SW480 (cell line): ENCODE measurements at places on chromosomes 1 and 21.

- DNase-seq, result no peak
Measured at GRCh38 chr1:202164271-202165037, 4.1 kb upstream of the PTPN7 start.

GRCh38 chr1:100883963-100884362 lies 10.7 kb downstream of the EXTL2 start:
- DNase-seq, result peak; percentile 14

GRCh38 chr1:51063121-51063520 lies 38.9 kb upstream of the C1orf185 start:
- DNase-seq, result peak; percentile 55

DNA sequence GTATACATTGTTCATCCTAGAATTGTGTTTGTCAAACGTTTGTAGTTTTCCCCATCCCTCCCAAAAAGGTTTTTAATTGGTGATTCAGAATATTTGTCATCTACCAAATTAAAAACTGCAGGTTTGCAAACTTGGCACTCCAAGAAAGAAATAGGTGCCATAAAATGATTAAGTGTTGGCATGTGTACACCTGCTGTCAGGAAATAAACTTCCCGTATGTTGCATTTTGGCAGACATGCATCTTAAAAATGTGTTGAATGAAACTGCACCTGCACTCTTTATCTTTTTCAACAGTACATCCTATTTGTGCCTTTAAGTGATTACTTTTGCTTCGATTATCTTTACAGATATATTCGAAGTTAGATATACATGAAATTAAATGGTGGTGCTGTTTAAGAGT lies 7.3 kb downstream of the B3GALT2 start:
- DNase-seq, result no peak

GRCh38 chr1:121417325-121417923 lies 232.6 kb downstream of the SRGAP2C start:
- DNase-seq, result no peak

DNA sequence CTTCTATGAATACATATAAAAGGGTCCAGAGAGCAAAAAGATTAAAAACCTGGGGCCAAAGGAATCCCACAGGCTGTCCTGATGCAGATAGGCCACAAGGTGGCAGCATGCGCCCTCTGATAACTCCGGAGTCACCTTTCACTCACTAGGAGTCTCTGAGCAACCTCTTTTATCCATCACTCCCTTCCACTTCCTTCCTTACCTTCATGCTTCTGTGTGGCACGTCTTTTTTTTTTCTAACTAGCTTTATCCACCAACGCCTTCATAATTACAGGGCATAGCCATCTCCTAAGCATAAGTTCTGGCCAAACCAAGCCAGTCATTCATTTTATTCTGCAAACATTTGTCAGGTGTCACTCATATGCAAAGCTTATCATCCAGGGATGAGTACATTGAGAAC lies 3.9 kb upstream of the PGLYRP4 start:
- peak; percentile 74 for DNase-seq

DNA sequence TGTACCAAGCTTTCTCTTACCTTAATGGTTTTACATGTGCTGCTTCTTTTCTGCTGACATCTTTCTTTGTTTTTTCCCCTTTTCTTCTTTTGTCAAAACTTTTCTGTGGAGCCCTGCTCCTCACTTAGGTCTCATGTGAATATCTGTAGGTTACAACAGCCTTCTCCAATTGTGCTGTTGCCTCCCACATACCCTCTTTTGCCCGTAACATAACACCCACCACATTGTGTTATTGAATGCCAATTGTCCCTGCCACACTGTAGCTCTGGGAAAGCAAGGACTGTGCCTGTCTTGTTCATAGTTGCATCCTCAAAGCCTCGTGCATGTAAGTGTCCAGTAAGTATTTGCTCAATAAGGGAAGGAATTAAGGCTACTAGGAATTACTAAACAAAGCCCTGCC lies 46.3 kb upstream of the AKT3 start:
- DNase-seq, result no peak

DNA sequence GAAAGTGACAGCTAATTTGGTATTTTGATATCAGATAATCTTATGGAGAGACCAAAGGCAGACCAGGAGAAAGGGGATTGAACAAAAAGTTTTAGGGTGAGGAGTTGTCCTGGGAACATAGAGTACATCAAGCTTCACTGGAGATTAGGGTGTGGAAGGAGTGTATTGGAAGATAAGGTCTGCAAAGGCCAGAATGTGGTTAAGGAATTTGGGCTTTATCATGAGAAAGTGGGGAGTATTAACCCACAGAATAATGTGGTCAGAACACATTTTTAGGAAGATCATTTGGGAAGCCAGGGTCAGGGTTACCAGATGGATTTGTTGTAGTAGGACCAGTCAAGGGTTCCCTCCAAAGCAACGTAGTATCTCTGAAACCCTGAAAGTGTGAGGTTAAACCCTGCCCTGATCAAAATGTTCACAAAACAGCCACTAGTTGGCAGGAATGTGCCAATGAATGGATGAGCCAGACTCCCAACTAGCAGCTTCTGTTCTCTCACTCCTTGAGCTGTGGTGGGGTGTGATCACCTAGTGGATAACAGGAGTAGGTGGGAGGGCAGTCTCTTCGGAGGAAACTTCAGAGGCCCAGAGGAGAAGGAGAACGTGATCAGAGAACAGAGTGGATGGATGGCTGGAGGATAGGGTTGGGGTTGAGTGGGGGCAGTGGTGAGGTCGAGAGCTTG lies 35.8 kb downstream of the SLC2A1 start:
- DNase-seq, result peak; percentile 85

DNA sequence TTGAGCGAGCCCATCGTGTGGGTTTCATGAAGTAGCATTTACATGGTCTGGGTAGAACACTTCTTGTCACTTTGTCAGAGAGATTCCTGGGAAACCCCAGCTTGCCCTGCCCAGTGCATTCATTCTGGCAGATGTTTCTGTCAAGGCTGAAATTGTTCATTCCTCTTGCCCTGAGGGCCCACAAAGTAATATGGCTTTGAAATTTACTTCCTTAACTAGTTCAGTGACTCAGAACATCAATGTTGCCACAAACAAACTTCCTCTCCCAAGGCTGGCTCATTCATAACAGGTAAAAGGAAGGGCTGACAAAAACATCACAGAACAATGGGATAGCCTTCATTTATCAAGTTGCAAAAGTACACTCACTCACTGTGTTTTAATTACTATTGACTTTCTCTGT lies 5.0 kb upstream of the KIAA0040 start:
- peak; percentile 69 for DNase-seq

- no peak for DNase-seq
Measured at GRCh38 chr1:26020941-26021646, 481 bp upstream of the EXTL1 start.

- DNase-seq, result peak; percentile 82
Measured at GRCh38 chr21:45228171-45228641, 59.5 kb downstream of the POFUT2 start.

GRCh38 chr1:27057389-27057788 lies 44.7 kb upstream of the TENT5B start:
- no peak for DNase-seq

DNA sequence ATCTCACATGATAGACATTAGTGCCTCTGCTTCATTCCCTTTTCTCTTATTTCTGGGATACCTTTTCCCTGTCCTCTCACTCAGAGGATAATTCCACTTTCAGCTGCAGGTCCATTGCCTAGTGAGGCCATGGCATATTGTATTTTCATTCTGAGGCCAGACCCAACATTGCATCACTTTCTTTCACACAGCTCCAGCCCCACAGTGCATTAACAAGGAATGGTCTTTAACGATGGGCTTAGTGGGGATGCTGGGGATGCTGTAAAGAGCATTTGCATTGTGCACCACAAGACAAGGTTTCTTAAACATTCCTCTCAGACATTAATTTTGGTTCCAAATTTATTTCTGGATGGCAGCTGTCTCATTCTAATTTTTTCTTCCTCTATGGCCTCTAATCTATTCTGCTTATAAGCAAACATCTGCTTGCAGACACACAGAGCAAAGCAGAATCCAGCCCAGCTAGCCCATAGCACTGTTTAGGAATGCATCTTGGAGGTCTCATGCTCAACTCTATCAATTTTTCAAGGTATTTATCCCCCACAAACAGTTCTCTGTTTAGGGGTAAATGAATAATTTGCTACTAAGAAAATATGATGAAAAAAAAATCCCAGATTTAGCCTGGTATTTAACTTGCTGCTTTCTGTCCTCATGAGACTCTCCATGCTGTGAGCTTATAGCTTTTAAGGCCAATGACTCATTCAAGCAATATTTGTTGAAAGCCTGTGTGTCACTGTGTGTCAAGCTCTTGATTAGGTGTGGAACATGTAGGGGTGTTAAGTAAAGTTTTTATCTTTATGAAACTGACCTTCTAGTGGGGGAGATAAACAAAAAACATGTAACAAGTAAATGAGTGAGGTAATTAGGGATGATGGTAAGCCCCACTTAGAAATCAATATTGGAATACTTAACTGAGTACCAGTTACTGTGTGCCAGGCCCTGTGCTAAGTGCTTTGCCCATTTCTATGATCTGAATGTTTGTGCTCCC lies 44.5 kb upstream of the CCDC190 start:
- DNase-seq, result peak; percentile 53

DNA sequence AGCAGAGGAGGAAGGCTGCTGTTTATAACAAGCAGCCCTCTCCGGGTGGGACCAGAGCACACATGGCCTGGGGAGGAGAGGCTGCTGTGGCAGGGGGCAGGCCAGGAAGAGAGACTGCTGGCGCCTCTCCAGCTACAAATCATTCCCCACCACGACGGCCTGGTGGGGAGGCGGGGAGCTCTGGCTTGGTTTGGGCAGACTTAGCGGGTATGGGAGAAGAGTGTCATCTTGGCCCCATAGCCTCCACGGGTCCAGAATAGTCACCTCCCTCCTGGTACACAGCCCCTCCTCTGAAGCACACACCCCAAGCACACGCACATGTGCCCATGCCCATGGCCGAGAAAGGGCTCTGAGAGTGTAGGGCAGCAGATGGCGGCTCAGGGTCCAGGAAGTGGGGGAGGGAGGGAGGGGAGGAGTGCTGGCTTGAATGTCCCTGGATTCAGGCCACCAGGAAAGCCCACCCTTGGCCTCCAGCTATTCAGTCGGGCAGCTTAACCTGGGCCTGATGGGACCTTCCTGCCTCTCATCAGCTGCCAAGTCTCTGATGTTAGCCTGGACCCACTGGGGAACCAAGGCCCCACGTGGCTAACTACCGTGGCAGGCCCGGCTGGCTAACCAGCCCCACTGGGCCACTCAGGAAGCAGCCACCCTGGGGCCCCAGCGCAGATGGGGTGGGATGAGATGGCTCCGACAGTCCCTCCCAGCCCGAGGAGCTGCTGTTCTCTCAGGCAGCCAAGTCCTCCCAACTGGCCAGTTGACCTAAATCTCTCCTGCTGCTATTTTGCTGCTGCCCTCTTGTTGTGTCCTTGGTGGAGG lies 10.9 kb downstream of the LRP8 start:
- DNase-seq, result no peak

GRCh38 chr1:39919545-39919944 lies 17.8 kb upstream of the MYCL start:
- peak; percentile 72 for DNase-seq

DNA sequence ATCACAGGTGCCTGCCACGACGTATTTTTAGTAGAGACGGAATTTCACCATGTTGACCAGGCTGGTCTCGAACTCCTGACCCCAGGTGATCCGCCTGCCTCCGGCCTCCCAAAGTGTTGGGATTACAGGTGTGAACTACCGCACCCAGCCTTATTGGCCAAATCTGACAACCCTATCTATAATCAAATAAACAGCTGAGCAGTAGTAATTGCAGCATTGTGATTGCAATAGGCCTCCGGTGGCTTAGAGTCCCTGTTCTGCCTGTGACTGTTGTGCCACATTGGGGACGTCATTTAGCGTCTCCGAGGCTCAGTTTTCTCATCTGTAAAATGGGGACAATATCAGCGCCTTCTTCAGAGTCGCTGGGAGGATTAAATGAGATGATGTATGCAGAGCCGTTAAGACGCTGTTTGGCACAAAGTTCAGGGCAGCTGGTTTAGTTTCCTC lies 569 bp upstream of the CAPN2 start:
- no peak for DNase-seq

- no peak for DNase-seq
Measured at GRCh38 chr1:4404854-4405590, 249.4 kb upstream of the AJAP1 start.

GRCh38 chr1:18230321-18230720 lies 122.7 kb downstream of the IGSF21 start:
- no peak for DNase-seq

DNA sequence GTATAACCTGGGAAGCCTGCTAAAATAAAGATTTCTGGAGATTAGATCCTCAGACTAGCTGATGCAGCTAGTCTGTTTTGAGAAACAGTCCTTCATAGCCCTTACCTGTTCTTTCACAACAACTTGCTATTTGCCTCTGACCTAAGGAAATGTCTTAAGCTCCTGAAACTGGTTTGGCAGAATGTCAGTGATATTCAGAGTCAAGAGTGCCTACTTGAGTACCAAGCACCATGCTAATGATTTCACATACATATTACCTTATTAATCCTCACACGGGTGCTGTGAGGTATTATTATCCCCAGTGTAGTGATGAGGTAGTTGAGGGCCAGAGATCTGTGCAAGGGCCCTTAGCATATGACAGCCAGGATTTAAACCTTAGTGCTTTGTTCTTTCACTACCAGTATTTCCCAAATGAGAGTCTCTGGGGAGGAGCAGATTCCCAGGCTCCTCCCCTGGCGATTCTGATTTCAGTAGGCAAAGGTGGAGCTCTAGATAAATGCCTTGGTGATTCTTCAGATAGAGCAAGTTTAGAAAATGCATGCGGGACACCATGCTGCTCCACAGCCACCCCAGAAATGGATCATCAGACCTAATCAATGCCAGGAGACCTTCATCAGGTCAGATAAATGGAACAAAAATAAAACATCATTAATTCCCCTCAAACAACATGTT lies 47.4 kb upstream of the WNT2B start:
- no peak for DNase-seq

- no peak for DNase-seq
Measured at GRCh38 chr21:30216041-30216723, at the start of gene CLDN8. Gene CLDN8, minus strand, starts transcription at chr21:30216097. Its CDS starts 172 bp downstream, at chr21:30215925.

DNA sequence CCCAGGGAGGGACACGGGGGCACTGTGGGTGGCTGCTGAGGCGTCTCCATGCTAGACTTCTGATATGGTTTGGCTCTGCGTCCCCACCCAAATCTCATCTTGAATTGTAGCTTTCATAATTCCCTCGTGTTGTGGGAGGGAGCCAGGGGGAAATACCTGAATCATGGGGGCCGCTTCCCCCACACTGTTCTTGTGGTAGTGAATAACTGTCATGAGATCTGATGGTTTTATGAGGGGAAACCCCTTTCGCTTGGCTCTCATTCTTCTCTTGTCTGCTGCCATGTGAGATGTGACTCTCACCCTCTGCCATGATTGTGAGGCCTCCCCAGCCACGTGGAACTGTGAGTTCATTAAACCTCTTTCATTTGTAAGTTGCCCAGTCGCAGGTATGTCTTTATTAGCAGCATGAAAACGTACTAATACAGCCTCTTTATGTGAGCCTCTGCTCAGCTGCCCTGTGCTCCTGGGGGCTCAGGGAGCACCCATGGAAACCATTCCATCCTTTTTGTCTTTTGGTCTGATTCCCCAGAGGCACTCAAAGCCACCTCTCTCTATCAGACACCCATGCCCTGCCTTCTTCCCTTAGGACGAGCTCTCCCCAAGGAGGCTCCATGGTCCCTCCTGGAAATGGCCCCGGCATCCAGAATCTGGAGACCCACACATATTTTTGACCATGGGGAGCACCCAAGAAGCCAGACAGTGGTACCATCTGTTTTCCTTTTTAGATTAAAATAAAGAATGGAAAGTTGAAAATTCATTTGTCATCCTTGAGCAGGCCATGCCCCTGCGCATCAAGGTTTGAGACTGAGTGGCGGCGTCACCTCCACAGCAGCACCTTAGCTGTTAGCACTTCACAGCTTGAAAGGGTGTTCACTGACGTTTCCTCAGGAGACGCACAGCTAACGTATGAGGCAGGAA lies 65.9 kb upstream of the FAM20B start:
- DNase-seq, result no peak

- no peak for DNase-seq
Measured at GRCh38 chr1:83516369-83516768, 482.6 kb downstream of the TTLL7 start.
